ENCODE measurements at places on chromosomes 7 and 10.

DNA sequence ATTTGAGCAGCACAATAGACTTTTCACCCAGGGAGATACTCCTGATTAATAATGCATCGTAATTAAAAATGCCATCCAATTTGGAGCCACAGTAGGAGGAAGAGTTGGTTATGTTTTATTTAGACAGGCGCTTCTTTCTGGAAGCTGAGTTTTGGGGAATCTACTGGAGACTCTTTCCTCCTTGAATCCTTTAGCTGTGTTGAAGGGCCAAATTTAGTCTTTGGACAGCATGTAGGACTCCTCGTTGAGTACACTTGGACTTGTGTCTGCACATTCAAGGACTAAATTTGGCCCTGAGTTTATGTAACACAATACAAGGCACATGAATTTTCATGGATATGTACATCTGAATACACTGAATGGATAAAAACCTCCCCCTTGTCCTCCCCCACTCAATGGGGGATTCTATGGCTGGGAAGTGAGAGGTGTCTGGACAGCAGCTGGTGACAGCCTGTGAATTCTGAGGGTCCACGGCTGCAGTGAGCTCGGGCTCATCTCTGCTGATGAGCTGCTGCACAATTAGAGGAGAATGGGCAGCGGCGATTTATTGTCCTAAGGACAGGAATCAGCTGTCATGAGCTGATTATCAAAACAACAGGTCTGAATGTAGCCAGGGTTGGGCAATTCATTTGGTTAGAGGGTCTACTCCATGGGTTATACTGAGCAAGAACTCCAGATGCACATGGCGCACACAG is 95.2 kb downstream of the PRTFDC1 start:
- DNase-seq = no peak

GRCh38 chr10:95406651-95407280 is 116.0 kb upstream of the PDLIM1 start:
- no peak for DNase-seq

DNA sequence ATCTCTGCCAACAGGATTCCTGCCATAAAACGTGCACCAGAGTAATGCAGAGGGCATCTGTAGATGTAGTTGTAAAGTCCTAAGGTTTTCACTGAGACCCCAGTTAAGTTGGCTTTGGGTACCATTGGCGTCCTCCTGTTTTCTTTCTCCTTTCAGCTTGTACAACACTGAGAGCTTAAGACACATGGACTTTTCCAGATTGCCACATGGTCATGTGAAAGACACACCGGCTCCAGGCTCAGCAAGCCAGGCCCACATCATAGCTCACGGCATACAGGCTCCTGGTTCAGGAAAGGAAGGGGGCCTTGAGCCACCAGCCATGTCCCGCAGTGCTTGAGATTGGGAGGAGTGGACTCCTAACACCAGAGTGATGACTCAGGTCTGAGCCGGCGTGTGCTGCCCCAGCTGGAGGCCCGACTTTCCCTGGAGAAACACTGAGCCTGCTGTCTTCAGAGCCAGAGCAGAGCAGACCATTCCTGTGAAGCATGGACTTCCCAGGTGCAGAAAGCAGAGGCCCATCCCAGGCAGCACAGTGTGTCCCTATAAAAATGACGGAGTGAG is 252.7 kb downstream of the PRPF18 start:
- DNase-seq = no peak

DNA sequence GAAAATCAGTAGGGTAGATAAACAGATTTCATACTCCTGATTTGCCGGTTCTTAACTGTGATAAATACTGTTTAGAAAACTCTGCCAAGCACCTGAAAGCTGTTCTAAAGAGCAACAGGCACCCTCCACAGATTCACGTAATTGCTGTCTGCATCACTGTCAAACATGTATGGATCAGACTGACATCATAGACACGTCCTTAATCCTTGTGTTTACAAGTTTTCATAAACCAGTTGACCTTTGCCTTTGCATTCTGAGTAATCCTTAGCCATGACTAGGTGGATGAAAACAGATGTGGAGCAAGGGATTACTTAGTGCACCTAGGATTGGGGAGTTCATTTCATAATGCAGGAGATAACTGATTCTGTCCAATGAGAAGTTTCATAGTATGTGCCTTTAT is 41.6 kb downstream of the SLC39A12 start:
- DNase-seq = no peak

DNA sequence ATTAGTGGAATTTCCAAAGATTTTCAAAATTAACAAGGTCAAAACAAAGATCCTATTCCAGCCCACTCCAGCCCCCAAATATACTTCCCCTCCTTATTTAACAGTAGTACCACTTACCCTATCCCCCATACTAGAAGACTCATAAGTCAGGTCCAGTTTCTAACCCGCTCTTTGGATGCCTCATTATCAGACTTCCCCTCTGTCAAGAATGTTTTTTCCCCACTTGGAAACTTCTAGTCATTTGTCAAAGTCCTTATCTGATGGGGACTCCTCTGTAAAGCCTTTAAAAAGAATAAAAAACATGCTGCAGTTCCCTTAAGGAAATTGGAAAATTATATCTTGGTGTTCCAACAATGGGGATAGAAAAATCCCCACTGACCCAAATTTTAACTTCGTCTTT is 70.1 kb downstream of the IMMP2L start:
- no peak for DNase-seq

DNA sequence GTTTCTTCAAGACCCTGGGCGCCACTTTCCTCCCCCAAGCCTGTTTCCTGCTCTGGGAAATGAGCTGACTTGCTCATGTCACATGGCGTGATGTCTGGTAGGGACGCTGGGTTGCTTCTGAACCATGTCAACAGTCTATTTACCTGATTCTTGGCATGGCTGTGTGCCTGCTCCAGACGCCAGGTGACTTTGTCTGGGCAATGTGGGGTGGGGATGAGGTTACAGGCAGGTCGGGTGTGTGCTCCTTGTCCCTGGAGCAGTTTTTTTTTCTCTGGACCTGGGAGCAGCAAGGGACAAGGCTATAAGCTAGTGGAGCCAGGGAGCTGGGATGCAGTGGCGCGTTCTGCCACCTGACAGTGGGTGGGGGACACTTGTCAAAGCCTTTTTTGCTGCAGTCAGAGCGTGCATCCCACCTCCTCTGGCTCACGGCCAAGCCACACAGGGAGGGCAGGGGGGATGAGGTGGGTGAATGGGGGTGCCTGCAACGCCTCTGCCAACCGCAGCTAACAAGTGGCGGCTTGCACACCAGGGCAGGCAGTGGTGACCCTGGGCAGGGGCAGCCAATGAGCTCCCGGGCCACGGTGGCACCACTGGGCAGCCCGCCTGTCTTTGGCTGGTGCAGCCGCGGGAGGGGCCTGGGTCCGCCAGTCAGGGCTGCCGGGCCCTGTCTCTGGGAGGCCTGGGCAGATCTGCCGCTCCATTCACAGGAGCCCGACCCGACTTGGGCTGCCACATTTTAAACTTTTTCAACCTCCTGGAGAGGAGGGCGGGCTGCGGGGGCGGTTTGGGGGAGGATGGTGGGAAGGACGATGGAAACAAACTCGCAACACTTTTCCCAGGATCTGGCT is 22.9 kb downstream of the DNAJB12 start:
- DNase-seq = no peak

DNA sequence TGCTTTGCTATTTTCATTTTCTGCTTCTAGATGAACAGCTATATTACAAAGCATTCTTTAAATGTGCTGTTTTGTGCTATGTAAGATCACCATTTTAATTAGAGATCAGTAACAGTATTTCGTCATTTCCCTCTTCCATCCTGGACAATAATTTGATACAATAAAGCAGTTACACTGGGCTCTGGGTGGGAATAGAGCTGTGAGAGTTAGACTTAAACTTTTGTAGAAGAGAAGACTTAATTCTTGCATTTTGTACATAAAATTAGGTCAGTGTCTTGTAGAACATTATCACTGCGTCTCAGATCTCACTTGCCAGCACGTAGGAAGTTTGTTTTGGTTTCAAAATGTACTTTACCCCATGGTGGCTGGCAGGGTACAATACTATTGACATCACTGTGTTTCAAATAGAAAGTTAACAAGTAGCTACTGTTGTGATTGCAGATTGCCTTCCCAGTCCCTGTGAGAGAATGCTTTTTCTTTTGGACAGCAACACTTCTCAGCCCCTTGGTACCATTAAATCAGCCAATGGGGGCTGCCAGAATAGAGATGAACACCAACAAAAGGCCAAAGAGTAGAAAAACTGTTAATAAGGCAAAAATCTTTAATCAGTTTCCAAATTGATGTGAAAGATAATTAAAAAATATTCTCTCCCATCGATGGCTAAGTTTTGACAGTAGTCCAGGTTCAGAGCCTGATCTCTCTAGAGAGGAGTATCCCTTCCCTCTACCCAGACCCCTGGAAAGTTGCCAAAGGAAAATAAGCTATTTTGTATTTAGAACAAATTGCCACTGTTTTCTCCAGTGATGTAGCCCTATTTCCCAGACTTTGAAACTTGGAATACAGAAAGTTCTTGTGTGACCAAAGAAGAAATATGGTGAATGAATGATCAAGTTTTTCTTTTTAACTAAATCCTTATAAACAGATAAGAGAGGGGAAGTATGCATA is 35.1 kb downstream of the SMNDC1 start:
- DNase-seq = no peak

DNA sequence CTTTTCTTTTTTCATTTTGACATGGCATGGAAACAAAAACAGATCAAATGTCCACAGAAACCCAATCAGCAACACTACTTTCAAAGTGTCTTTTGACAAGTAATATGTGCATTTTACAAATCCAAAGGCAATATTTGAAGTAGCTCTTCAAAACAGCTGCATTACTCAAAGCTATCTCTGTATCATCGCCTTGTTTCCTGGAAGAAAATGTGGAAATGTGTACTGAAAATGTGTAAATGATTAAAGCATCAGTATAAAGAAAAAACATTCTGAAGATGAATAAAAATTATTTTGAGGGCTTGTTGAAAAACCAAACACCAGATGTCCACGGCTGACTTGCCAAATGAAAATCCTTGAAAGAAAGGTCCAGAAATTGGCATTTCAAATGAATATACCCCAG is 16.5 kb upstream of the ITGB8 start:
- no peak for DNase-seq

DNA sequence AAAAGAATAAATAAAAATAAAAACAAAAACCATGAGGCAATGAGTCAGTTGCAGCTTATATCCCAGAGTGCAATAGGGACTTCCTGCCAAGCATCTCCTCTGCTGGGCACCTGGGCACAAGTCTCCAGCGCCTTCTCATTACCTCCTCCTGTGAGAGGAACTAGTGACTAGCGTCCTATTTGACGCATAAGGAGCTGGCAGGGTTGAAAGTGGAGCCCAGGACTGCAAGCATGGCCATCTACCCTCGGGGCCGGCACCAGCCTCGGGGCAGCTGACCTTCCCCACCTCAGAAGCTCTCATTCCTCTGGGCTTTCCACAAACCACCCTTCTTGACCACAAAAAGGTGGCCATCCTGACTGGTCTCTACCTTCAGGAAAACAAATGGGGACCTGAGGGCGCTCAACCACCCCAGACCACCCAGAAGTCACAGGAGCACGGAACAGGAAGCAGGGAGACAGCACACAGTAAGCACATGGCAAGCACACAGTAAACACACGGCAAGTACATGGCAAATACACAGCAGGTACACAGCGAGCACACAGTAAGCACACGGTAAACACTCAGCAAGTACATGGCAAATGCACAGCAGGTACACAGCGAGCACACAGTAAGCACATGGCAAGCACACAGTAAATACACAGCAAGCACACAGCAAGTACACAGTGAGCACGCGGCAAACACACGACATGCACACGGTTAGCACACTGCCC is 19.1 kb downstream of the CTBP2 start:
- DNase-seq = peak; percentile 56

GRCh38 chr7:77226357-77226839 is 26.8 kb upstream of the FGL2 start:
- DNase-seq = no peak

- DNase-seq = no peak
These were observed 714.8 kb upstream of the POM121L12 start for GRCh38 chr7:52320610-52321009.

DNA sequence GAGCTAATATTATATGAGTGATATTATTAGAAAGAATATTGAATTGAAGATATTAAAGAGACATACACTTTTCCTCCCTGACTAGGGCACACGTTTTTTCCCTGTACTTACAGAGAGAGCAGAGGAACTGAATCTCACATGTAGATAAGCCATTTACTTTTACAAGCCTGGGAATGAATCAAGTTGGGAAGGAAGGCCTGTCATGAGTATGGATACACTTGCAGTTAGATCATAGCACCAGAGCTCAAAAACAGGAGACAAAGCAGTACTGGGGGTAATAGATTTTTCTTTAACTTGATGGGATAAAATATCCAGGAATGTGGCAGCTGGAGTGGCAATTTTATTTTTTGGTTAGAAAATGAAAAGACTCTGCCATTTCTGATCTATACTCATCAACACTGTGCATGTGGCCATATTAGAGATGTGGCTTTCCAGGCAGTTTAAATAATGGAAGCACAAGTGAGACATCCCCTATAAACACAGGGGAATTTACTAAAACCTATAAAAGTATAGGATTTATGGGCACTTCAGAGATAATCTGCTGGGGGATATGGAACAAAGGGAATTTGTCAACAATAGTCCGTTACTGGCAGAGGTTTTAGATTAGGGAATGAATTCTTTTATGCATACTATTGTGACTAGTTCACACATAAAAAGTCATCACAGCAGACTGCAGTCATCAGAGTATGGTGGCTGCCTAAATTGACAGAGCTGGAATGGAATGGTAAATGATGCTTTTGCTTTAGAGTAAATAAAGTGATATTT is 657.7 kb upstream of the MBL2 start:
- DNase-seq = no peak

- DNase-seq = no peak
These were observed 805 bp downstream of the MSRB2 start for GRCh38 chr10:23095966-23096801.

DNA sequence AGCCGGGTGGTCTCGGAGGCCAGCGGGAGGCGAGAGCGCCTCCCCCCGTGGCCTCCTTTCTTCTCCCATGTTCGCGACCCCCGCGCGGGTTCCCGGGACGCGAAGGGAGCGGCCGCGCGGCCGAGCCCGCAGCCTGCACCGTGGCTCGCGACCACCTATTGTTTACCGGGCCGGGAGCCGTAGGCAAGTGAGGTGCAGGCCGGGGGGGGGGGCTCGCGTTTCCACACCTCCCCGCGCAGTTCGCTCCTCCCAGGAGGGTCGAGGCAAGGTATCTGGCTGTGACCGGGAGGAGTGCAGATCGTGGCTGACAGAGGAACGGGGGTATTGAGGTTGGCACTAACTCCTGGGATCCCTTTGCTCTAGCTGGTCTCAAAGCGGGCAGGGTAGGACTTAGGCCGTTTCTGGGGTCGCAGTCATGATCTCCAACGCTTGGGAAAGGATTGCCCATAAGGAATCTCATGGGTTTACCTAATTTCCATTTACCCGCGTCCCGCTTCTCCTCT is 734 bp downstream of the PTPN12 start:
- no peak for DNase-seq

- DNase-seq = no peak
These were observed at the start of gene CH25H for GRCh38 chr10:89207181-89207800. CH25H (minus strand) TSS chr10:89207317; CDS start chr10:89207292, 25 bp downstream.

GRCh38 chr7:81165070-81165469 is 246.2 kb upstream of the SEMA3C start:
- DNase-seq = no peak

GRCh38 chr10:47095211-47095610 is 184.0 kb downstream of the PTPN20 start:
- DNase-seq = no peak

- DNase-seq = no peak
These were observed 46.3 kb downstream of the SYPL1 start for GRCh38 chr7:106065575-106066500.

- no peak for DNase-seq
These were observed 3.7 kb upstream of the ZNF800 start for GRCh38 chr7:127396184-127396583.

- no peak for DNase-seq
These were observed 16.4 kb downstream of the AOAH start for GRCh38 chr7:36707898-36708297.

GRCh38 chr7:122269241-122269640 is 35.3 kb downstream of the FEZF1 start:
- no peak for DNase-seq
